ENCODE measurements at places on chromosomes 2 and 18.
A peak's percentile ranks its signal among the peaks of the same experiment; 100 is the strongest.

GRCh38 chr2:148184976-148185375 is 164.1 kb downstream of the MBD5 start:
- DNase-seq: no peak

DNA sequence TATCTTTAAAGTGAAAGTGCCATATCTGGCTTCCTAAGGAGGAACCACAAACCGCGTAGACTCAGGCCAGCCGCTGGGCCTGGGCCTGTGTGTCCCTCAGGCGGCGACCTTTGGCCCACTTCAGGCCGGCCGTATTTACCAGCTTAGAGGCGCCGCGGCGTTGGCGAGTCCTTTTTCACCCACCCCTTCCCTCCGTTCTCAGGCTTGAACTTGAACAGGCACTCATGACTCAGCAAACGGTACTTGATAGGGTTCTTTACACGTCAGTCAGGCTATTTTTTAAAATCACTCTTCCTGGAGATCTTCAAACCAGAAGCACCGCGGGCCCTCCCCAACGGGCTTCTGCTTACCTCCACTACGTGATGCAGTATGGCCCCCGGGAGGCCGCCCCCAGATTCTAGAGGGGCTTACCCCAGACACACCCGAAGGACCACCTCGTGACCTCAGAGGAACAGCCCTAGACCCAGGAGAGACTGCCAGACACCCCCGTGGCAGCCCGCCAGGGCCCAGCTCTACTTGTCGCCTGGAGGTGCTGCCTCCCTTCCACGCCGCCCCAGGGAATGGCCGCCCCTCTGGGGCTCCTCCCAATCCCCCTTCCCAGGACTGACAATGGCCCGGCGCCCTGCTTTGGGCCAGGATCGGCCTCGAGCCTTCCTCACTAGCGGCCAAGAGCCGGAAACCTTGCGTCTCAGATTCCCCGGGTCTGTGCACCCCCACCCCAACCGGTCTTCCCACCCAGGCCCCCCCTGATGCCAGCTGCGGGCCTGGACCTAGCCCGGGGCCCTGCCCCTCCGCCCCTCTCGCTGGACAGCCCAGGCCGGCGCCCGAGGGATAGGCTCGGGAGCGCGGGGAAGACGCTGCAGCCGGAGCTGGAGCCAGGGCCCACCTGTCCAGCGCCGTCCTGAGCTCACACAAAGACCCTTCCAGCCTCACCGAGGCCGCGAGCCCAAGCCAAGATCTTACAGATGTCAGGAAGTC is 33.8 kb upstream of the IMPA2 start:
- DNase-seq: no peak

DNA sequence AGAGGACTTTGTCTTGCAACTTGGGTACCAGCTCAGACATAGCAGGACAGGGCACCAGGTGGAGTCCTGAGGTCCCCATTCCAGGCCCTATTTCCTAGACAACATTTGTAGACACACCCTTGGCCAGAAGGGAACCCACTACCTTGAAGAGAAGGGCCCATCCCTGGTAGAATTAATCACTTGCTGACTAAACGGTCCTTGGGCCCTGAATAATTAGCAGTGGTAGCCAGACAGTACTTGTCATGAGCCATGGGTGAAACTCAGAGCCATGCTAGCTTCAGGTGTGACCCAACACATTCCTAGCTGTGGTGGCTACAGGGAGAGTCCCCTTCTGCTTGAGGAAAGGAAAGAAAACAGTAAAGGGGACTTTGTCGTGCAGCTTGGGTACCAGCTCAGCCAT is 28.5 kb upstream of the ACTR2 start:
- no peak for DNase-seq

DNA sequence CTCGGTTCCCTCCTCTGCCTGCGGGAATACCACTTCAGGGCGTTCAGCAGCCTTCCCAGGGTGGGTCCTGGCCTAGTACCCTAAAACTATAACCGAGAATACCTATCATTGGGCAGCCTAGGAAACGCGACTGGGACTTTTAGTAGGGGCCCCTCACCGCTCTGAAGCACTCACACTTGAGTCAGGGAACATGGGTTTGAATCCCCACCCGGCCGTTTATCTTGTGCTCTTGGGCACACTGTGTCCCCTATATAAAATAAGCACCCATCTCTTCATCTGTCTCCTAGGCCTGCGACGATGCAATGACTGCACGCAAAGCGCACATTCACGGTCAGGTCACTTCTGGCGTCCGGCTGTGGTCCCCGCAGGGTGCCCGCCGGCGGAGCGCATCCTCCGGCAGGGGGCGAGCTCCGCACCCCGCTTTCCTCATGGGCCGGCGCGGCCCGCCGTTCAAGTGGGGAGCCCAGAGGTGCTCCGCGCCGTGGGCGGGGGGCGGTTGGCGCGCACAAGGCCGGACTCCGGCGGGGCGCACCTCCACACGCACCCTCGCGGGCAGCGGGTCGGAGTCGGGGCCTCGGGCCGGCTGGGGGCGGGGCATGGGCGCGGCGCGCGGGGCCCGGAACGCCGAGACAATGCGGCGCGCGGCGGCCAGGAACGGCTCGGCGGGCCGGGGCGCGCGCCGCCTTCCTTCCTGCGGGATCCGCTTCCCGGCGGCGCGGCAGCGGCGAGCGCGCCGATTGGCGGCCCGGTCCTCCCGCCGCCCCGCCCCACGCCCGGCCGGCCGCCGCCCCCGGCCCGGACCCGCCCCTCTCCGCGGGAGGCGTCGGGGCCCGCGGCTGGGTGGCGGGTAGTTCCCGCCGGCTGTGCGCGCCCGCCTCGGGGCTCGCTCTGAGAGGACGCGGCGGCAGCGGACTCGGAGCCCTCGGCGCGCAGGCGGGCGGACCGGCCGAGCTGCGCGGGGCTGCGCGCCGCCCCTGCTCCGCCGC is at the start of gene ASAP2:
TSS of gene ASAP2 (plus strand) at position 850 of the 986 bp plus-strand sequence. CDS start 293 bp downstream, outside the sequence.
- DNase-seq: peak; percentile 80

DNA sequence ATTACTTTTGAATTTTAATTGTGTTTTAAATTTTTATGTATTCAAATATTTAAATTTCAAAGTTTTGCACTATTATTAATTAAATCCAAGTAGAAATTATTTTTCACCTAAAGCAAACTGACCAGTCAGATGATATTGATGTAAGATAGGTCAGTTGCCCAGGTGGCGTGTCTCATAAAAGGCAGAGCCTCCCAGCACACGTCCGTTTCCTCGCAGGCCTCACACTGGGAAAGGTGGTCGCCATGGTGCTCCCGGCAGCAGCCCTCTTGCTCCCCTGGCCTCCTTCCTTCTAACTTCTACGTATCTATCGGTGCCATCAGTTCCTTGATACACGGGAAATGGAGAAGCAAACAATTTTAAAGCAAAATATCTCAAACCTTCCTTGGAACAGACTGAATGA is 516.8 kb downstream of the GALR1 start:
- DNase-seq: no peak

All from NCI-H1930 (cell line).